ENCODE measurements at places on chromosomes 12 and 14.

DNA sequence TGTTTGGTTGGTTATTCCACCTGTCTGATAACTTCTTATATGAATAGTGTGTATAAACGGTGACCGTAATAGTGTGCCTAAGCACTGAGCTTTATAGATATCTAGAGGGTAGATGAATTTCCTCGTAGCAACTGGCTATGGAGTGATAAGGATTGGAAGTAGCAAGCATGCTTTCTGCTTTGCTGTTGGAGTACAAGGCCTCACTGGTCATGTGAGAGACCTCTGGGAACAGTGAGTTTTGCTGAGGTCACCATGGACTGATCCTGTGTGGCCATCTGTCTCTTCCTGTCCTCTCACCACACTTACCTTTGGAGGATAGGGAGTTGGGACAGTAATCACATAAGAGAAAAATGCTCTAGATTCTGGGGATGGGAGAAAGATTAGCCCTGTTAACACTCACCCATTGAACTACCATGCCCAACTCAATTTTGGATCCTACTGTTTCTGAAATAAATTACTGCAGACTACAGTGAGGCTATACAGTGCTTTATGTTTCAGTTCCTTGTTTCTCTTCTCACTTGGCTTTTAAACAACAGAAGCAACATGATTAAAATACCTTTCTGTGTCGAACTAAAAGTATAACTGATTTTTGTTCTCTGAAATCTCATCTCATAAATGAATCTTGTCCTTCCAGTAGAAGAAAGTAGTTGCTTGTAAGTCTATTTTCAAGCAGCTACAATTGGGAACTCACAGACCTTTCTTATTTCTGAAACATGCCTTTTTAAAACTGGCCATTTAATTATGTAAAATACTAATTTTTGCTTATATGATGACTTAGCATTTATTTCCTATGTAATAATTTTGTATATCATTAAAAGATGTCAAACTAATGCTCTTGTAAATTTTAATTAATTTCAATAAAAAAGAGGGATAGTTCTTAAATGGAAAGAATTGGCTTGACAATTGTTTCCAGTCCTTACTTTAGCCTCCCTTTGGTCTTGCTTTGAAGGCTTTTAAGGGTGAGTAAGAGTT, 8.3 kb downstream of the TMX1 start:
- DNase-seq = no peak

- DNase-seq = no peak
These were observed 68.9 kb upstream of the NCOR2 start for GRCh38 chr12:124636138-124636978.

DNA sequence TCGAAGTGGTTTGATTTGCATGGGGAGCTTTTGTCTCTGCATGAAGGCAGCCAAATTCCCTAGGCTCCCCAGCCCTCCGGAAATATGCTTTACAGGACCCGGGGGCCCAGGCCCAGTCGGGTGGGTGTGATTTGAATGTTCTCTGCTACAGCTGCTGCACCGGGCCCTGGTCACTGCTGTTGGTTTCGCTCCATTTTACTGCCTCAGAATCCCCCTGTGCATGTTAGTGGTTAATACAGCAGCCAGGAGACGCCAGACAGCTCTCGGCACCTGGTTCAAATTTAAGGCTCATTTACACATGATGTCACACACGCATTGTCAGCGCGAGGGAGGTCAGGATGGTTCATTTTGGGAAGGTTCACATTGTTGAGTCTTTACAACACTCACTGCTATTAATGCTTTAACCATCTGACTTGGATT, 99.6 kb downstream of the SLC38A6 start:
- DNase-seq = no peak

DNA sequence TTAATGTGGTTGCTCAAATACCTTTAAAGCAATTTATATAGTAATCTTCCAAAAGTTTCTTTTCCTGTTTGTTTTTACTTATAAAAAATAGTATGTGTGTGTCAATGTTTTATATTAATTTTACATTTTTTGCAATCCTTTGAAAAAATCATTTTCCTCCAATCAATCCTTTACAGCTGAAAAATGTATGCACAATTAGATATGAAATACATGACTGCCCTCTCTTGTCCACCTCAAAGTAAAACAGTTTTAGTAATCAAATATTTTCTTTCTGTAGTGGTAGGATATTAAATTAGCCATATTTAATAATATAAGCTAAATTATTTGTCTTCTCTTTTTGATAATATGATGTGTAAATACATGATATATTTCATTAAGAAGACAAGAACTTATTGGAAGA, 269.9 kb downstream of the ADAMTS20 start:
- DNase-seq = no peak

GRCh38 chr12:55931780-55932550, 1.0 kb downstream of the DGKA start:
- no peak for DNase-seq

GRCh38 chr12:27859648-27860047, 79.6 kb upstream of the MANSC4 start:
- no peak for DNase-seq

GRCh38 chr14:57889245-57889644, 23.4 kb upstream of the SLC35F4 start:
- no peak for DNase-seq

- DNase-seq = no peak
These were observed 229.4 kb downstream of the CNTN1 start for GRCh38 chr12:40921563-40922163.

DNA sequence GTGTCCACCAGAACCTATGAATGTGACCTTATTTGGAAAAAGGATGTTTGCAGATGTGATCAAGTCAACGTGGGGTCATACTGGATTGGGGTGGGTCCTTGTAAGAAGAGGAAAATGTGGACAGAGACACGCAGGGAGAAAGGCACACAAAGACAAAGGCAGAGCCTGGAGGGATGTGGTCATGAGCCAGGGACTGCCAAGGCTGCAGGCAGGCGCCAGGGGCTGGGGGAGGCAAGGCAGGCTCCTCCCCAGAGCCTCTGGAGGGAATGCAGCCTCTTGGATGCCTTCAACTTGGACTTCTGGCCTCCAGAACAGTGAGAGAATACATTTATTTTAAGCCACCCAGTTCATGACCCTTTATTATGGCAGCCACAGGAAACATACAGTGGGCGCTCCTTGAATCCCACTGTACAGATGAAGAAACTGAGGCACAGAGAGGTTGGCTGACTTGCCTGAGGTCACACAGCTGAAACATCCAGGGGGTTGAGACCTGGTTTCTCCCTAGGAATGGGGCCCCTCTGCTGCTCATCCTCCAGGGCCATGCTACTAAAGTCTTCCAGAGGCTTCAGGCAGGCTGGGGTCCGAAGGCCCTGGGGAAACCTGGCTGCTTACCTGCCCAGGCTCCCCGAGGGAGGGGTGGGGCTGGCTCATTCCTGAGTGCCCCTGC, 99.7 kb downstream of the RFLNA start:
- DNase-seq = no peak

GRCh38 chr14:68734231-68734732, 58.6 kb downstream of the ZFP36L1 start:
- no peak for DNase-seq

DNA sequence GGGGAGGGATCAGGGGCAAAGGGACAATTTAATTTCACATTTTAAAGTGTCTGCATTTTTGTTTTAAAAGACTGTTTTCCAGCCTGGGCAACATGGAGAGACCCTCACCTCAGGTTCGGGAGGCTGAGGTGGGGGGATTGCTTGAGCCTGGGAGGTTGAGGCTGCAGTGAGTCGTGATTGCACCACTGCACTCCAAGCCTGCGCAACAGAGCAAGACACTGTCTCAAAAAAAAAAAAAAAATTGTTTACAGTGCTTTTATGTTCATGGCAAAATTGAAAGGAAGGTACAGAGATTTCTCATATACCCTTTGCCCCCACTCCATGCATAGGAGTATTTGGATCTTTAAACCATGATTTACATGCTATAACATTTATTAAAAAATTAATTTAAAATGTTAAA, 16.4 kb upstream of the HVCN1 start:
- DNase-seq = no peak

GRCh38 chr12:89251342-89252271, 100.7 kb downstream of the DUSP6 start:
- no peak for DNase-seq

DNA sequence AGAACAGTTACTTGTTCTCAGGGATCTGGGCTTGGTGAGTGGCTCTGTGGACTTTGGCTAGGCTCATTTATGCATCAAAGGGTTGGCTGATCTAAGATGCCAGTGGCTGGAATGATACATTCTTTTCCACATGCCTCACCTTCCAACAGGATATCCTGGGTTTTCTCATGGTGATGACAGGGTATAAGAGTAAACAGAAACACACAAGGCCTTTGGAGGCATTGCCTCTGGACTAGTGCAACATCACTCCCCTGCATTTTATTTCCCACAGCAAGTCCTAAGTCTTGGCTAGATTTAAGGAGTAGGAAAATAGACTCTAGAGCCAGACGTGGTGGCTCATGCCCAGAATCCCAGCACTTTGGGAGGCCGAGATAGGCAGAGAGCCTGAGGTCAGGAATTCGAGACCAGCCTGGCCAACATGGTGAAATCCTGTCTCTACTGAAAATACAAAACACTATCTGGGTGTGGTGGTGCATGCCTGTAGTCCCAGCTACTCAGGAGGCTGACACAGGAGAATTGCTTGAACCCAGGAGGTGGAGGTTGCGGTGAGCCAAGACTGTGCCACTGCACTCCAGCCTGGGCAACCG, 47.9 kb downstream of the RPH3A start:
- no peak for DNase-seq

GRCh38 chr14:90242444-90242843, 13.9 kb upstream of the PSMC1 start:
- DNase-seq = no peak

GRCh38 chr14:35341751-35342488, 49.7 kb downstream of the PSMA6 start:
- DNase-seq = peak; percentile 94

DNA sequence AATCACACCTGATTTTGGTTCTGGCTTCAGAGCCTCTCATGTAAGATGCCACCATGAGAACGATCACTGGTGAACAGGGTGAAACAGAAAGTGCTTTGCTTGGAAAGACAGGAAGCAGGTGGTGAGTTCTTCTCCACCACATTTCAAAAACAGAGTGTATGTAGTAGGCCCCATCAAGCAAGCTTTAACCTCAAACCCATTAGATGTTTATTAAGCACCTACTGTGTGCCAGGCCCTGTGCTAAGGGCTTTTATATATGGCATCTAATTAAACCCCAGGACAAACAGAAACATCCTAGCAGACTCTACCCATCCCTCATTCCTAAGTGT, 47.8 kb upstream of the MED13L start:
- no peak for DNase-seq

DNA sequence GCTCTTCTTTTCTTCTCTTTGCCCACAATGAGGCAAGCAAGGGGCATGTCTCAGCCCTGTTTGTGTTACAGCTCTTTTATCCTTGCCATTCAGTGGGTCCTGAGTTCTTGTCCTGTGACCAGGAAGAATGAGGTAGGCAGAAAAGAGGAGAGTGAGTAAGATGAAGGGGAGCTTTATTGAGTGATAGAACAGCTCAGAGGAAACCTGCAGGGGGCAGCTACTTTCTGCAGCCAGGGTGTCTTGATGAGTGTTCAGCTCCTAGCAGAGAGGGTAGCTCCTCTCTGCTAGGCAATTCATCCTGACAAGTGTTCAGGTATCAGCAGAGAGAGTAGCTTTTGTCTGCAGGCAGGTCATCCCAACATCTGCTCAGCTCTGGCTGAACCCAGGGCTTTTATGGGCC, 41.0 kb downstream of the HSD17B6 start:
- DNase-seq = no peak

GRCh38 chr12:6071589-6071988, 52.9 kb downstream of the VWF start:
- no peak for DNase-seq

DNA sequence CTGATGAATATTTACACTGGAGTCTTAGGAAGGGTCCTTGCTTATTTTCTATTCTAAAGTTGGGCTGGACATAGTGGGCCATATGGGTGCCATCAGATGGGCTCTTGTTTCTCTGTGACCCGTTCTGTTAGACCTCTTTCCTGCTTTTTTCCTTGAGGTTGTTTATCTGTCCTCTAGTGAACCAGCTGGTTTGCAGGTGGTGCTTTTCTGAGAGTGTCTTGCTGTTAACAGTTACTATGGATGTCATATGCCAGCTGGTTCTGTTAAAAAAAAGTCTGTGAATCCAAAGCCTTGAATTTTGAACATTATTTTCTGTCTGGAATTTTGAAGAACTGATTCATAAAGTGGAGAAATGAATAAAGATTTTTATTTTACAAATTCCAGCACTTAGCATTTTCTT, 29.2 kb downstream of the ZC3H14 start:
- no peak for DNase-seq

- no peak for DNase-seq
These were observed 2.7 kb upstream of the KRT6B start for GRCh38 chr12:52454411-52455201.

- no peak for DNase-seq
These were observed 8.7 kb upstream of the ADCK1 start for GRCh38 chr14:77791225-77791600.

- DNase-seq = no peak
These were observed 8.4 kb upstream of the LRTM2 start for GRCh38 chr12:1811948-1812291.

DNA sequence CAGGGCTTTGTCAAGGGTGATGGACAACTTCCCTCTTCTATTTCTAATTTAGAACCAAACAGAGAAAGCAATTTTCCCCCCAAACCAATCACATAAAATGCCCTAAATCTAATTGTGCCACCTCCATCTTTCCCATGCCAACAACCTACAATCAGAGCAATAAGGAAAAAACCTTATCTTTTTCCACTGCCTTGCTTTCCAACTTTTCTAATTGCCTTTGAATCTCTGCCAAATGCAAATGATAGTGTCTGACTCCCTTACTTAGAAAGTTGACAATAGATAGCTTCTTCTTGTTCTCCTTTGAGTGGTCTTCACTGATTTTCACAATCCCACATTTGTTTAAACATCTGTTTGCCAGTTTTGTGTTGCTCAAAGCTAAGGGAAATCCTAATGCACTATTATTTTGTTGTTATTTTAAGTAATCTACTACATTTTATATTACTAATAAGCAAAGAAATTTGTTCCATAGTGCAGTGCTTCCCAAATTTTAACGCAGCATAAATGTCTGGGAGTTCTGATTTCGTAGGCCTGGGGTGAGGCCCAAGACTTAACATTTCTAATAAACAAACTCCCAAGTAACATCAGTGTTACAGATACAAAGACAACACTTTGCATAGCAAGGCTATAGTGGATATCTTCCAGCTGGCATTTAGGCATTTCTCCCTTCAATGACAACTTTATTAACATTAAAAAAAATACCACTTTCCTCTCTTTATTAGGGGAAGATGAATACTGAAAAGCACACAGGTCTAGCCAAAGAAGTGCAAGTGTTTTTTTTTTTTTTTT, 696.3 kb upstream of the USP15 start:
- no peak for DNase-seq

- no peak for DNase-seq
These were observed 90.2 kb upstream of the HECTD1 start for GRCh38 chr14:31297701-31298344.

DNA sequence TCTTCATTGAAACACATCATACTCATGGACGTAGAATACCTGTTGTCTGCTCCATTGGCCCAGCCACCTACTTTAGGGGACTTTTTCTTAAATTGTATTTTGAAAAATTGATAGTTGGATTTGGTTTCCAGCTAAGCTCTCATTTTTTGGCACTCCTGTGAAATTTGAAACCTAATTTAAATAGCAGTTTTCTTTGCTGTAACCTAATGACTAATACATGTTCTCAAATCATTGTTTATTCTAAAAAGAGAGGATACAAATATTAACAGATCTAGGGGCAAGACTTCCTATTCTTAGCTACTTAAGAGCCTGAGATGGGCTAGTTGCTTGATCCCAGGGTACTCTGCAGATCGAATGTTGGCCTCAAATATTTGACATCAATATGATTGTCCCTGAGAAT, 78.9 kb downstream of the PLEKHA5 start:
- DNase-seq = no peak
